ENCODE measurements at places on chromosomes 11 and 22.

- DNase-seq = no peak
Measured at GRCh38 chr11:86918973-86919372, 36.2 kb downstream of the FZD4 start.

DNA sequence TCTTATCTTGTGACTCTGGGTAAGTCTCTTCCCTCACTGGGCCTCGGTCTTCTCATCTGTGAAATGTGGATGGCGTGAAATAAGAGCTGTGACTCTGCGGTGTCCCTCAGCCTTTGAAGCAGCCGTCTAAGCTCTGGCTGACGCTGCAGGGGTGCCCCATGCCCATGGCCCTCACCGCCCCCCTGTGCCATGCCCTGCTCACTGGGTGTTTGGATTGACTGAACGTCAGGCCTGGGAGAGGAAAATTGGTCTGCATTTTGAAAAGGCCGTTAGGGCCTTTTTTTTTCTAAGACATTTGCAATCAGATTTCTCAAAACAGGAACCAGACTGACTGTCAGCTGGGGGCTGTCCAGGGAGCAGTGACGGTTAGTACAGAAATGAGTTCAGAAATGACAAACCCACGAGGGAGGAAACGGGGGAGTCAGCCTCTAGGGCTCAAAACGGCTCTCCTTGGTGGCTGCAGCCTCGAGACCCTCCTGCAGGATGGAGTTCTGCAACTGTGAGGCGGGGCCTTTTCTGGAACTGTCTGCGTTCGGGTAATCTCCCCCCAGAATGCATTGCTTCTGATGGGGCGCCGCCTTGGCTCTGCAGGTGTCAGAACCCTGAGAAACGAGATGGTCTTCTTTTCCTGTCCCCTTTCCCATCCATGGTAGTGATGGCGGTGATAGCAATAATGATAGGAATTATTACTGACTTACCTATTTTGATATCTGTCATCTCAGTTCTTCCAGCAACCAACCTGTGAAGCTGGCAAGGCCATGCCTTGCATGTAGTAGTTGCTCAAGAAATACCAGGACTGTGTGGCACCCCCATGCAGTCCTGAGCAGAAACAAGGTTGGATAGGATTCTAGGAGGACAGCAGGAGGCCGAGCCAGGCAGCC lies 2.0 kb downstream of the GRK2 start:
- DNase-seq = no peak

DNA sequence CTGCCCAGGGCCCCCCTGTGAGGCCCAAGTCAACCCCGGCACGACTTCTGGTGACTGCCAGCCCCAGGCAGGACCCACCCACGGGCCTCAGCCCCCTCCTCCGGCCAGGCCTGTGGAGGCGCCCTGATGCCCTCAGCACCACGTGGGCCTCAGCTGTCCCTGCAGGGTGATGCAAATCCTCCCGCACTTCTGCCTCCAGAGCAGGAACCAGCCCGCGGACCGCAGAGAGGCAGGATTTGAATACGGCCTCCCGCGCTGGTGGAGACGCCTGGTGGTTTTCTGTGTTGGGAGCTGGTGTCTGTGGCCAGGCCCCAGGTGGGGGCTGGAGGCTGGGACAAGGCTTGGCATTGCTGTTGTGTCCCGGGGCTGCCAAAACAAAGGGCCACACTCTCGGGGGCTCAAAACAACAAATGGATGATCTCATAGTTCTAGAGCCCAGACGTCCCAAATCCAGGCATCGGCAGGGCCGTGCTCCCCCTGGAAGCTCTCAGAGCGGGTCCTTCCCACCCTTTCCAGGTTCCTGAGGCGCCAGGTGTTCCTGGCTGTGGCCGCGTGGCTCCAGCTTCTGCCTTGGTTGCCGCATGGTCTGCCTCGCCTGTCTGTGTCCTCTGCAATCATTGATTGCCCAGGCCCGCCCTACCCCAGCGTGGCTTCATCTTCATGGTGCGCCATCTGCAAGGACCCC lies 19.4 kb downstream of the TRPM5 start:
- no peak for DNase-seq

DNA sequence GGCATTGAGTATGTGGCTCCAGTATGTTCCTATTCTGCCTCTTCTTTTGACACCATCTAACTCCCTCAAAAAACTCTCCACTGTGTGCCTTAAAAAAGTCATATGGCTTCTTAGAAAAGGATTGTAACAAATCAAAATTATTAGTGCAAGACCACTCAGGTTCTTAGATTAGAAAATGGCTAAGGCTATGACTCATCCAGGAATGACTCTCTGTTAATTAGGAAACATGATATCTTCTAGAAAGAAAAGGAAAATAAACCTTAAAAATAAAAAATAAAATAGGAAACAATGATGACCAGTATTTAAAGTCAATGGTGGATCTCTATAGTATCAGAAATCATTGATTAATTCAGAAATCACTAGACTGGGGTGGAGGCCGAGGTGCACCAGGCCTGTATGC lies 21.7 kb downstream of the SLC25A17 start:
- DNase-seq = no peak

DNA sequence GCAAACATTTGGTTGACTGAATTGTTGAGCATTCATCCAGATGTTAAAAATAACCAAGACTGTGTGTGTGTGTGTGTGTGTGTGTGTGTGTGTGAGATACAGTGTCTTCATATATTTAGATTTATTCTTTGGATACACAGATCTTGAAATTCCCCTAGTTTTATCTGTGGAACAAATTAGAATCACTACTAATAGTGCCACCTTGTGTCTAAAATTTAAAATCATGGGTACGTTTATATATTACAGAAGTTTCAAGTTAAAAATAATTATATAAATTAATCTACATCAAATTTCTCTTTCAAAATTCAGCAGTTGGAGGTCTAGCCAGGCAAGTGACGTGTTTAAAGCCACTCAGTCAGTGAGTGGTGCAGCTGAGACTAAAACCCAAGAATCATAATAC lies 1566.2 kb upstream of the TENM4 start:
- no peak for DNase-seq

- DNase-seq = no peak
Measured at GRCh38 chr11:128497061-128497775, 90.1 kb downstream of the ETS1 start.

DNA sequence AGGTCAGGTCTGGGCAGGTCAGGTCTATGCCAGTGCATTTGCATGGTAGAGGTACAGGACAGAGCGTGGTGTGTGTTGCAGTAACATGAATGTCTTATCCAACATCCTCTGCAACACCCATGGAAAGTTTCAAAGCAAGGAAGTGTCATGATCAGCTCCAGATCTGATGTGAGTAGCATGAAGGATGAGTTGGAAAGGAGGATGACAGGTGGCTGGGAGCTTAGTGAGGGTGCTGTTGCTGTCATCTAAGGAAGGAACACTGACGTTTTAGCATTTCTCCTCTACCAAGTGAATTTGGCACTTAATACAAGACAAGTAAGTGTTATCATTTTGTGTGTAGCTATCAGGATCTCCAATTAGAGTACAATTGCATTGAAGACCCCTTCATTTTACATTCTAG lies 65.1 kb downstream of the GRK3 start:
- no peak for DNase-seq

DNA sequence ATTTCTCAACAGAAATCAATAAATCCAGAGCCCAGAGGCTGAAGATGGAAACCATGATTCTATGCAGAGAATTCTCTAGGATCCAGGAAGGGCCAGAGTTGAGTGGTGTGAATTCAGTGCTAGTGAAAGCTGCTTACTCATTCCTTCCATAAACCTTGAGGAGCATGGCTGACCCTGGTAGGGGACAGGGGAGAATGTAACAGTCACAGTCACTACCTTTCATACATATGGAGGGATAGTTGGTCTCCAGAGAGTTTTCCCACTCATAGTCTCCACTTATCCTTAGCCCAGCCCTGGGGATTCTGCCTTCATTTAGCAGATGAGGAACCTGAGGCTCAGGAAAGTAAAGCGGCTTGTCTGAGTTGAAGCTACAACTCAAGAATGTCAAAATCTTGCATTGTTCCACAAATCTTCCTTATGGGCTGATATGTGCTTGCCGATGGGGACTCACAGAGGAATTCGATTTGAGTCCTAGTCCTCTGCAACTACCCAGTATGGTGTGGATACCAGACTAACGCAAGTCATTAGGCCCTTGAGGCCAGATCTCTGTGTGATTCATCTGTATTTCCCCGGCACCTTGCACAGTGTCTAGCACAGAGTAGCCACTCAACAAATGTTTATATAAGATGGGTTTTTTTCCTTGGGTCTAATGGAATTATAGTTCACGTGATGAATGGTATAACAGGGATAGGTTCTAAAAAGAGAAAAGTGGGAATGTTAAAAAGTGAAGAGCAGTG lies 3.7 kb upstream of the ANAPC15 start:
- DNase-seq = no peak

- no peak for DNase-seq
Measured at GRCh38 chr11:65615950-65616574, 486 bp downstream of the PCNX3 start.

GRCh38 chr22:50125029-50125428 lies 35.2 kb downstream of the MOV10L1 start:
- DNase-seq = no peak
